ENCODE measurements at places on chromosomes 12 and 14.

- DNase-seq = no peak
Observed at GRCh38 chr12:88185988-88186387, 43.9 kb downstream of the TMTC3 start.

DNA sequence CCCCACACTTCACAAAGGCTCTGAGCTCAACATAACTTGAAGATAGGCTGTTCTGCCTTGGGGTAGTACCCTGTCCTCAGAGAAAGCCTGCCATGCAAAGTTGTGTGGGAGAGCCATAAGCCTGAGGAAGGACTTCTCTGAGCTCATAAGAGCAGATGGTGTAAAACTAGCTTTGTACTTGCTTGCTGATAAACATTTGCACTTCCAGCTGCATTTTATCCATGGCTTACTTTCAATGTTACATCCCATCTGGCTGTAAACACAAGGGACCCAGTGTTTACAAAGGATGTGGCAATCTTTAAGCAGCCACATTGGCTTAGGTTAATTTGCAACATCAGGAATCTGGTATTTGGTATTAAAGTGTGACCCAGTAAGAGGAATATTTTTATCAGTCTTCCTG is 258.1 kb downstream of the IPO8 start:
- DNase-seq = no peak

- DNase-seq = no peak
Observed at GRCh38 chr12:42166501-42166900, 21.8 kb upstream of the GXYLT1 start.

DNA sequence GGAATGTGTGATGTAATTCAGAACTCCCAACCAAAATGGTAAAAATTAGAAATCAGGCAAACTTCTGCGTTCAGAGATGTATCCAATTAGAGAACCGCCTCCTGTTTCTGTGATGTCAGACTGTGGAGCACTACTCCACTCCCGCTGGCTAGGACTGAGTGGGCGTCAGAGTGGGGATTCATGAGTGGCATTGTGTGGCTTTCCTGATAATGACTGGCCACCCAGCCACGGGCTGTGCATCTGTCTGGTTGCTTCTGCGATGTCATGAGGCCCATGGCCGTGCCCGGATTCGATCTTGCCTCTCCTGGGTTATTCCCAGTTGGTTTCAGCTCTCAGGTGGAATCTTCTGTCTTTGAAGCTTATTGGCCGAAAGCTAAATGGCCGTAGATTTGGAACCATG is 87.1 kb upstream of the KCNA1 start:
- DNase-seq = no peak

- DNase-seq = no peak
Observed at GRCh38 chr12:10716277-10716676, 6.8 kb downstream of the YBX3 start.

DNA sequence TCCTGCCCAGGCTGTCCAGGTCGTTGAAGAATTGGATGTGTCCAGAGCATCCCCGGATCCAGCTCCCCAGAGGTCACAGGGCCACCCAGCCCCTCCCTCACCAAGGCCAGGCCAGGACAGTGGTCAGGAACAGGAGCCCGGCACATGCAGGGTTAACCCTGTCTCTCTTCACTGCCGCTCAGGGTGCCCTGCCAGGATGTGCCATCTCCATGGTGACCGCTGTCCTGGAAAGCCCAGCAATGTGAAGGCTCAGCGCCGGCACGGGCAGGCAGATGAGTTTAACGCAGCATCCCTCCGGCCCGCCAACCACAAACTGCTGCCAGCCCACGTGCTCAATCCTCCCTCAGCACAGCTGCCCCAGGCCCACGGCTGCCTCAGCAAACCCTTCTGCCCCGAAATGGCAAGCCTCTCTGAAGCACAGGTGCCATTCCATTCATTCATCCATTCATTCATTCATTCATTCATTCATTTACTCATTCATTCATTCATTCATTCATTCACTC is 4.4 kb downstream of the TMEM179 start:
- DNase-seq = no peak

- no peak for DNase-seq
Observed at GRCh38 chr14:65517635-65518542, 105.4 kb downstream of the FUT8 start.

GRCh38 chr12:2390850-2391390 is 338.1 kb downstream of the CACNA1C start:
- no peak for DNase-seq

DNA sequence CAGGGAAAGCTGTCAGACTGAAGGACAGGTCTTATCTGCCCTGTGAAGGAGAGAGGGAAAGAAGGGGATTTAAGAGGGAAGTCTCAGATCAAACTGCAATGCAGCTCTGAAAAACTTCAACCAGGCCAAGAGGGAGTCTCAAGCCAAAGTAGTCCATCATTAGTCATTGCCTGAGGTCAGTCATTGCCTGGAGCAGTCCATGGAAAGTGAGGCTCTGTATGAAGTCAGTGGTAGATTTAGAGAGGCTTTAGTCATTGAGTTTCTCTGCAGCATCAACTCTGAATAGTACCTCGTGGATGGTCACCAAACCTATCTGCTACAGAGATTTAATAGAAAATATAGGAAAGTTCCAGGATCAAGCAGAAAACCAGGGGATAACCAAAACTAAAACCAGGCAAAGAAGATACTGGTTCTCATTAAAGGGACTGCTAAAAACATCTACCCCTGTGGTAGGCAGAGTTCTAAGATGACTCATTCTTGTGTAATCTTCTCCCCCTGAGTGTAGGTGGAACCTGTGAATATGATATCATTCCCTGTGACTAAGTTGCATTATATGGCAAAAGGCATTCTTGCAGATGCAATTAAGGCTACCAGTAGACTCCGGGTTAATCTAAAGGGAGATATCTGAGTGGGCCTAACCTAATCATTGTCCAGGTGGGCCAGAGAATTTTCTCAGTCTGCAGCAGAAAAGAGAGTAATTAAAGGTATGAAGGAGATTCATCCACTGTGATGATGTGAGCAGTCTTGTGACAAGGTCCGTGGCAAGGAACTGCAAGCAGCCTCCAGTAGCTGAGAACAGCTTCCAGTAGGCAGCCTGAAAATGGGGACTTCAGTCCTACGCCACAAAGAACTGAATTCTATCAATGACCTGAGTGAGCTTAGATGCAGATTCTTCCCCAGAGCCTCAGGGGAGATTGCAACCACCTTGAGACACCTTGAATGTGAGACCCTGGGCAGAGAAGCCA is 123.1 kb downstream of the GALC start:
- no peak for DNase-seq

- no peak for DNase-seq
Observed at GRCh38 chr14:50335989-50336824, 24.1 kb downstream of the DMAC2L start.
